Body of pancreas (tissue), 4 donors: ENCODE measurements at places on chromosomes 4 and X. TPM values are rescaled to one million over a fixed set of nuclear protein-coding genes. Genes with fewer than 3 reads are reported as not detected.

ZCCHC12 gene
- total RNA-seq: not detected

NIPAL1 gene
- 1.0 TPM for total RNA-seq

CT45A2 gene
- total RNA-seq: not detected

FAM156A gene
- total RNA-seq: 24.6 TPM

F11 gene
- 53.1 TPM for total RNA-seq

HERC3 gene
- total RNA-seq: 10.9 TPM

MID1 gene
- total RNA-seq: 4.9 TPM

ZNF711 gene
- 5.6 TPM for total RNA-seq

TRIM75 gene
- total RNA-seq: not detected

GRCh38 chr4:151753056-151753455 is 7.8 kb downstream of the GATB start:
- no peak for DNase-seq
- H3K27me3 ChIP-seq: no peaks in the 10 kb centered on the region
- peaks cover 6% of the 10 kb centered on the region for H3K36me3 ChIP-seq
- H3K4me3 ChIP-seq: no peak overlapping the region
- no peaks in the 10 kb centered on the region for H3K4me1 ChIP-seq

DNA sequence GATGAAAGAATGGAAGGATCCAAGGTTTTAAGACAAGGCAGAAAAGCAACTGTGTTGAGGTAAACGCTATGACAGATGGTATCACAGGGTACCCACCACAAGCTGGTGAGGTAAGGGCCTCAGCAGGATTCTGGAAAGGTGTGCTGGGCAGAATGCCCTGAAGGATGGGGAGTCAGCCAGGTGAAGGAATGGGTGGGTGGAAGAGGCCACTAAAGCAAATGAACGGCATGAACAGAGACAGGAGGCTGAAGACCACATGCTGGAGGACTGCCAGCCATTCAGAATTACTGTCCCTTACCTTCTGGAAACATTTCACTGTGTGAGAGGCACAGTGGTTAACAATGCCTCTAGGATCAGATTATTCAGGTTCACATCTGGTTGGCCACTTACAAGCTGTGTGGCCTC is 23.6 kb downstream of the GPRIN3 start:
- no peaks in the 10 kb centered on the region for H3K36me3 ChIP-seq
- peaks cover 23% of the 10 kb centered on the region for H3K4me1 ChIP-seq
- no peaks in the 10 kb centered on the region for H3K27me3 ChIP-seq
- no peak overlapping the region for H3K27ac ChIP-seq

GRCh38 chr4:38510201-38510600 is 153.8 kb upstream of the KLF3 start:
- no peak for DNase-seq
- H3K4me3 ChIP-seq: no peak overlapping the region
- no peaks in the 10 kb centered on the region for H3K36me3 ChIP-seq
- H3K27ac ChIP-seq: no peak overlapping the region

GRCh38 chr4:60209588-60209987 is 990.5 kb upstream of the ADGRL3 start:
- H3K4me1 ChIP-seq: no peaks in the 10 kb centered on the region
- no peak overlapping the region for H3K27ac ChIP-seq
- DNase-seq: no peak
- H3K36me3 ChIP-seq: no peaks in the 10 kb centered on the region
- no peaks in the 10 kb centered on the region for H3K27me3 ChIP-seq

GRCh38 chrX:44775726-44776125 is 68.1 kb upstream of the DUSP21 start:
- H3K4me3 ChIP-seq: no peak overlapping the region
- no peaks in the 10 kb centered on the region for H3K36me3 ChIP-seq
- H3K4me1 ChIP-seq: no peaks in the 10 kb centered on the region
- DNase-seq: no peak

- H3K36me3 ChIP-seq: no peaks in the 10 kb centered on the region
- peaks cover 19% of the 10 kb centered on the region for H3K4me1 ChIP-seq
- no peaks in the 10 kb centered on the region for H3K27me3 ChIP-seq
- H3K4me3 ChIP-seq: no peak overlapping the region
- no peak for DNase-seq
- no peak overlapping the region for H3K27ac ChIP-seq
Observed at GRCh38 chrX:373641-374471, 12.9 kb downstream of the PPP2R3B start.

DNA sequence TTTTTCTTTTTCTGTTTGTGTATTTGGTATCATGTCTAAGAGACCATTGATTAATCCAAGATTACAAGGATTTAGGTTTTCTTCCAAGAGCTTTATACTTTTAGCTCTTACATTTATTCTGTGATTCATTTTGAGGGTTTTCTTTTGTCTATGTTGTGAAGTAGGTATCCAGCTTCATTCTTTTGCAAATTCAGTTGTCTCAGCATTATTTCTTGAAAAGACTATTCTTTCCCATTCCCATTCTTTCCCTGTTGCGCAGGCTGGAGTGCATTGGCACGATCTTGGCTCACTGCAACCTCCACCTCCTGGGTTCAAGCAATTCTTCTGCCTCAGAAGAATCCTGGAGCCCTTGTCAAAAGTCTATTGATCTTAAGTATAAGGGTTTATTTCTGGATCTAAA is 164.9 kb downstream of the NAA11 start:
- no peak overlapping the region for H3K27ac ChIP-seq
- no peaks in the 10 kb centered on the region for H3K4me1 ChIP-seq
- no peak for DNase-seq
- no peak overlapping the region for H3K4me3 ChIP-seq
- H3K36me3 ChIP-seq: no peaks in the 10 kb centered on the region

DNA sequence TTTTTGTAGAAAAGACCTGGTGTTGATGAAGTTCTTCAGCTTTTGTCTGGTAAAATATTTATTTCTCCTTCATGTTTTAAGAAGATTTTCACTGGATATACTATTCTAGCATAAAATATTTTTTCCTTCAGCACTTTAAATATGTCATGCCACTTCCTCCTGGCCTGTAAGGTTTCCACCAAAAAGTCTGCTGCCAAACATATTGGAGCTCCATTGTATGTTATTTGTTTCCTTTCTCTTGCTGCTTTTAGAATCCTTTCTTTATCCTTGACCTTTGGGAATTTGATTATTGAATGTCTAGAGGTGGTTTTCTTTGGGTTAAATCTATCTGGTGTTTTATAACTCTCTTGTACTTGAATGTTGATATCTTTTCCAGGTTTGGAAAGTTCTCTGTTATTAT is 35.6 kb upstream of the NMU start:
- no peaks in the 10 kb centered on the region for H3K27me3 ChIP-seq
- DNase-seq: no peak
- H3K27ac ChIP-seq: no peak overlapping the region
- no peak overlapping the region for H3K4me3 ChIP-seq
- H3K36me3 ChIP-seq: no peaks in the 10 kb centered on the region

- H3K4me3 ChIP-seq: no peak overlapping the region
- no peak overlapping the region for H3K27ac ChIP-seq
- no peak for DNase-seq
- H3K27me3 ChIP-seq: no peaks in the 10 kb centered on the region
Observed at GRCh38 chrX:30253257-30253656, 6.3 kb downstream of the MAGEB1 start.

DNA sequence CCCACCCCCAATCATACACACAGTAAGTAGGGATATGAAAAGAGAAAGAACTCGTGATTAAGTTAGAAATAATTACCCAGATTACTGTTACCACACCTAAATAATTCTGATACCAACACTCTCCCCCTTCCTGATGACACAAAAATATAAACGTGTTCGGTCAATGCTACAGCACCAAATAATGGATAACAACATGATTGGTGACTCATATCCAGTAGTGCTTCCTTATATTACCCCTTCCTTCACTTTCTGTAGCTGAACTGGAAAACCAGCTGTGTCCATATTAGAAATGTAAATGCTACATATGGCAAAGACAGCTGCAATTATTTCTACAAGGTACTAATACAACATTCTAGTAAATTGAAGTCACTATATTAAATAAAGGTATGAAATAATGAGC is 20.8 kb downstream of the EIF4E start:
- peaks cover 44% of the 10 kb centered on the region for H3K4me1 ChIP-seq
- no peaks in the 10 kb centered on the region for H3K36me3 ChIP-seq
- no peak overlapping the region for H3K27ac ChIP-seq
- no peak for DNase-seq
- H3K4me3 ChIP-seq: no peak overlapping the region
- no peaks in the 10 kb centered on the region for H3K27me3 ChIP-seq

DNA sequence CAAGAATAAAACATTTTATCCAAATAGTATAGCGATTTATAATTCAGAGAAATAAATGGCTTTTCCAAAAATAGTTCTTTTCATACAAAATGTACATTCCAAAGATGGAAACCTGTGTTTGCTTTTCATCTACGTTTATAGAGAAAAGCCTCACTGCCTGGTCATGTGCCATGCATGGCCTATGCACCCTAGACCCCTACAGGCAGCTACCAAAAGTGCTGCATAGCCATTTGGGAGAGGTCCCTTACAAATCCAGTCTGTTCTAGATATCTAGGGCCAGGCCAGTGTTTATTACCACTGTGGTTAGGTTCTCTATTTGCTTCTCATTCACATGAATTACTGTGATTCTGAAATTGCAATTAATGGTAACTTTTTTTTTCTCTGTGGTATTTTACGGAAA is 17.2 kb downstream of the HMGB2 start:
- no peak for DNase-seq
- peaks cover 4% of the 10 kb centered on the region for H3K36me3 ChIP-seq
- H3K4me3 ChIP-seq: no peak overlapping the region
- no peaks in the 10 kb centered on the region for H3K4me1 ChIP-seq

DNA sequence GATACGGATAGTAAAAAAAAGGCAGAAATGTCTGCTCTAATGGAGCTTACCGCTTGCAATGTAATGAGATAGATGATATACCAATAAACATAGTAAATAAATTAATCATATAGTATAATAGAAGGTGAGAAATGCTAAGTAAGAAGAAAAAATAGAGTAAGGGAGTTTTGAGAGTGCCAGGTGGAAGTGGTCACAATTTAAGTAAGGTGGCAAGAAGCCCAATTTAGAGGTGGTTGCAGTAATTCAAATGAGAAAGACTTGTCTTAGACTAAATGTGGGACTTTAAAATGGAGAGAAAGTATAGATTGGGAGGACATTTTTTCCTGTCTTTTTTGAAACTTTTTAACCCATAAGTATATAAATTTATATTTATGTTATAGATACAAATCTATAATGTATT is 26.0 kb downstream of the TBC1D19 start:
- no peaks in the 10 kb centered on the region for H3K27me3 ChIP-seq
- H3K4me3 ChIP-seq: no peak overlapping the region
- H3K36me3 ChIP-seq: no peaks in the 10 kb centered on the region
- H3K27ac ChIP-seq: no peak overlapping the region
- no peaks in the 10 kb centered on the region for H3K4me1 ChIP-seq

DNA sequence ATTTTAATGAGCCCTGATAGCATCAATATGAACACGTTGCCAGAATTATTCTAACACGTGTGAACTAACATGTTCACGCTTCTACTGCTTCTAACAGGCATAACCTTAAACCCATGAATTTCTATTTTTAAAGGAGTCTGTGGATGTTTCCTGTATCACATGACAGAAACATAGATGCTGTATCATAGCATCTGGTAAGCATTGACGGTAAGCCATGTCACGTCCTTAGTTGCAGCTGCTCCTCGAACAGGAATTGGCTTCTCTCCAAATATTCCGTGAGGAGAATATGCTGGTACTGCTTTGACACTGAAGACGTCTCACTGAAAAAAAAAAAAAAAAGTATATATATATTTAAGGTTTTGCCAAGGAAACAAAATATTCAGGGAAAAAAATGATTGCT is 105.1 kb upstream of the MXRA5 start:
- no peaks in the 10 kb centered on the region for H3K36me3 ChIP-seq
- H3K4me3 ChIP-seq: no peak overlapping the region
- no peaks in the 10 kb centered on the region for H3K27me3 ChIP-seq
- no peak overlapping the region for H3K27ac ChIP-seq

- no peak for DNase-seq
- H3K27ac ChIP-seq: peak overlapping the region; percentile 99
- no peaks in the 10 kb centered on the region for H3K27me3 ChIP-seq
- H3K4me3 ChIP-seq: peak overlapping the region; percentile 23
- H3K36me3 ChIP-seq: no peaks in the 10 kb centered on the region
Observed at GRCh38 chr4:86934147-86934770, 552 bp upstream of the AFF1 start.

- no peaks in the 10 kb centered on the region for H3K36me3 ChIP-seq
- no peak overlapping the region for H3K27ac ChIP-seq
- DNase-seq: no peak
- H3K4me1 ChIP-seq: no peaks in the 10 kb centered on the region
Observed at GRCh38 chr4:160969925-160970324, 1193.9 kb downstream of the FSTL5 start.

- H3K27me3 ChIP-seq: no peaks in the 10 kb centered on the region
- H3K4me1 ChIP-seq: no peaks in the 10 kb centered on the region
- H3K27ac ChIP-seq: no peak overlapping the region
Observed at GRCh38 chrX:136034668-136035067, 49.4 kb downstream of the SLC9A6 start.

DNA sequence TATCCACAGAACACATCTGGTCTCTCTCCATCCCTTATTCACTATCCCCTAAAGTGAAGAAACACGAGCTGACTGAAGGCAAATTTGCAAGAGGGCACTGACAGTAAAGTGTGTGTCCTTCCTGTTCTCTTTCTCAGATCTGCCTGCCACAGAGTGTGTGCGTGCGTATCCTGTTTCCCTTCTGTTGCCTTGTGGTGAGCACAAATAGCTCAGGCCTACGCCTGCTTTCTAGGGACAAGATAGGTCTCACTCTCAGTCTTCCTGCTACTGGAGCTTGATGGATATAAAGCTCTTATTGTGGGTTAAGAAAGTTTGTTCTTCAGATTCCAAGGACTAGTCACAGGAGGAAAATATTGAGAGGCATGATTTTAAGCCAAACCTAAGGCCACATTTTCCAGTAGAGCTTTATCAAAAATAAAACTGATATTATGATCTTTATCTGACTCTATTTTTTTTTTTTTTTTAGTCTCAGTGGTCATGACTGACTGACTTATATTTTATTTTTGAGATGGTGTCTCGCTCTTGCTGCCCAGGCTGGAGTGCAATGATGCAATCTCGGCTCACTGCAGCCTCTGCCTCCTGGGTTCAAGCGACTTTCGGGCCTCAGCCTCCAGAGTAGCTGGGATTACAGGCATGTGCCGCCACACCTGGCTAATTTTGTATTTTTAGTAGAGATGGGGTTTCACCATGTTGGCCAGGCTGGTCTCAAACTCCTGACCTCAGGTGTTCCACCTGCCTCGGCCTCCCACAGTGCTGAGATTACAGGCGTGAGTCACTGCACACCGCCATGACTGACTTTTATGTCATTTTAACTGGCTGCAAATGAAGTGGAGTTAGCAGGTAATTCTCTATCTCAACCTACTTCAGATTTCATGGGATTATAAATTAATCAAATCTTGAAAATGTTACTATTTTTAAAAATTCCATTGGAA is 140.3 kb upstream of the SH3RF1 start:
- H3K27me3 ChIP-seq: no peaks in the 10 kb centered on the region
- H3K4me3 ChIP-seq: no peak overlapping the region
- no peaks in the 10 kb centered on the region for H3K4me1 ChIP-seq
- no peak overlapping the region for H3K27ac ChIP-seq
- H3K36me3 ChIP-seq: no peaks in the 10 kb centered on the region
